ENCODE measurements at places on chromosomes 5 and 9.

GRCh38 chr5:52597625-52598024, 190.1 kb upstream of the ITGA1 start:
- no peak for DNase-seq
- H3K4me3 ChIP-seq: no peak overlapping the region
- H3K27ac ChIP-seq: no peak overlapping the region
- peaks cover 86% of the 10 kb centered on the region for H3K27me3 ChIP-seq

DNA sequence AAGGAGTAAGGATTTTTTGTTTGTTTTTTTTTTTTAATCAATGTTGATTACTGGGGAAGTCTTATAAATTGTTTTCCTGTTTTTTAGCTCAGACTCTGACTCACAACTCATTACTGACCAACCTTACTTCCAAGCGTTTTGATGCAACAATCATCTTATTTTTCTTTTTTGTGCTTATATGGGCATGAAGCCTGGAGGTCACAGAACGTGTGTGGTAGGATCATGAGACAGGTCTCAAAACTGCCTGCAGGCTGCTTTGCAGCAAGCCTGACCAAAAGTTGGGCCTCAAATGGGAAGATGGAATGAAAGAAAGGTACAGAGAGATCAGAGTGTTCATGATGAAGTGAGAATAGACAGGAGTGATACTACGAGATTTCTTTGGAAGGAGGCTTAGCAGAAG, 38.5 kb downstream of the SNCAIP start:
- H3K27me3 ChIP-seq: no peaks in the 10 kb centered on the region
- DNase-seq: no peak
- no peak overlapping the region for H3K4me3 ChIP-seq
- no peaks in the 10 kb centered on the region for H3K36me3 ChIP-seq

GRCh38 chr5:159104051-159104651, 4.4 kb upstream of the EBF1 start:
- DNase-seq: no peak
- peaks cover 38% of the 10 kb centered on the region for H3K27me3 ChIP-seq
- no peaks in the 10 kb centered on the region for H3K36me3 ChIP-seq
- no peak overlapping the region for H3K27ac ChIP-seq
- H3K4me3 ChIP-seq: no peak overlapping the region

GRCh38 chr9:38350529-38350928, 42.0 kb upstream of the ALDH1B1 start:
- no peak overlapping the region for H3K27ac ChIP-seq
- no peak for DNase-seq
- no peaks in the 10 kb centered on the region for H3K4me1 ChIP-seq
- no peaks in the 10 kb centered on the region for H3K36me3 ChIP-seq

DNA sequence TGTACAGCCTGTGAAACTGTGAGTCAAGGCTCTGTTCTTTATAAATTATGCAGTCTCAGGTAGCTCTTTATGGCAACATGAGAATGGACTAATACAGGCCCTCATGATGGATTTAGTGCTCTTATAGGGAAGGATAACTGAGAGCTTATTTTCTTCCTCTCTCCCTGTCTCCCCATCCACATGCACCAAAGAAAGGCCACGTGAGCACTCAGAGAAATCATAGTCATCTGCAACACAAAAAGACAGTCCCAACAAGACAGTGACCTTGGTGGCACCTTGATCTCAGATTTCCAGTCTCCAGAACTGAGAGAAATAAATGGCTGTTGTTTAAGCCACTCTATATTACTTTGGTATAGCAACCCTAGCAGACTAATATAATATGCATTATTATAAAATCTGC, 2133.6 kb upstream of the ACO1 start:
- DNase-seq: no peak
- no peaks in the 10 kb centered on the region for H3K4me1 ChIP-seq
- no peak overlapping the region for H3K27ac ChIP-seq
- no peaks in the 10 kb centered on the region for H3K36me3 ChIP-seq
- H3K27me3 ChIP-seq: peaks cover 23% of the 10 kb centered on the region
- no peak overlapping the region for H3K4me3 ChIP-seq

GRCh38 chr9:87512311-87512710, 14.6 kb downstream of the DAPK1 start:
- peaks cover 12% of the 10 kb centered on the region for H3K36me3 ChIP-seq
- H3K27ac ChIP-seq: no peak overlapping the region
- DNase-seq: no peak
- H3K4me1 ChIP-seq: peaks cover 38% of the 10 kb centered on the region
- no peaks in the 10 kb centered on the region for H3K27me3 ChIP-seq

DNA sequence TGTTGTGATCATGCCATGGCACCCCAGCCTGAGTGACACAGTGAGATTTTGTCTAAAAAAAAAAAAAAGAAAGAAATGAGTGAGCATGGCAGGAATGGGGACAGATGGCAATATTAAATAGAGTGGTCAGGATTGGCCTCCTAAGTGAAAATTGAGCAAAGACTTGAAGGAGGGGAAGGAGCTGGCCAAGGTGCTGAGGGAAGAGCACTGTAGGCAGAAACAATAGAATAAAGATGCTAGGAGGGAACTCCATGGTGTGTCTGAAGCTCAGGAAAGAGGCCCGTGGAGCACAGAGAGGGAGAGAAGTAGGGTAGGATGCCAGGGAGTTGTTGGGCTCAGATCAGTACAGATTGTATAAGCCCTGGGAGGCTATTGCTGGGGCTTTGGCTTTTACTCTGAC, 64.4 kb upstream of the PCAT7 start:
- no peak overlapping the region for H3K27ac ChIP-seq
- no peak overlapping the region for H3K4me3 ChIP-seq
- H3K27me3 ChIP-seq: peaks cover 33% of the 10 kb centered on the region
- no peaks in the 10 kb centered on the region for H3K4me1 ChIP-seq
- H3K36me3 ChIP-seq: no peaks in the 10 kb centered on the region

GRCh38 chr5:39198127-39198526, 21.2 kb downstream of the FYB1 start:
- no peak overlapping the region for H3K4me3 ChIP-seq
- peak; percentile 60 for DNase-seq
- H3K27ac ChIP-seq: no peak overlapping the region

- DNase-seq: no peak
- no peaks in the 10 kb centered on the region for H3K36me3 ChIP-seq
- H3K4me3 ChIP-seq: no peak overlapping the region
- no peaks in the 10 kb centered on the region for H3K27me3 ChIP-seq
Observed at GRCh38 chr9:76558465-76558864, 99.5 kb downstream of the GCNT1 start.

Measured in MCF 10A (cell line).